NAMALWA (cell line): ENCODE measurements at places on chromosomes 11 and 22.

DNA sequence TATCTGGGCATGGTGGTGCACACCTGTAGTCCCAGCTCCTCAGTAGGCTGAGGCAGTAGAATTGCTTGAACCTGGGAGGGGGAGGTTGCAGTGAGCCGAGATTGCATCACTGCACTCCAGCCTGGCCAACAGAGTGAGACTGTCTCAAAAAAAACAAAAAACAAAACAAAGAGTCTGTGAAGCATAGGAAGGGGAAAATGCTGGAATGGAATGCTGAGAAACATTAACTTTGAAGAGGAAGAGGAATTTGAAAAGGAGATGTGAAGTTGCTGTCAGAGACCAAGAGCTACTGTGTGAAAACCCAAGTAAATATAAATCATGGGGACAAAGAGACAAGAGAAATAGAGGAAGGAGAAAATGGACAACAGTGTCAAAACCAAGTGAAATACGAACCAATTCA is 455.1 kb upstream of the ARHGAP42 start:
- no peak for DNase-seq

DNA sequence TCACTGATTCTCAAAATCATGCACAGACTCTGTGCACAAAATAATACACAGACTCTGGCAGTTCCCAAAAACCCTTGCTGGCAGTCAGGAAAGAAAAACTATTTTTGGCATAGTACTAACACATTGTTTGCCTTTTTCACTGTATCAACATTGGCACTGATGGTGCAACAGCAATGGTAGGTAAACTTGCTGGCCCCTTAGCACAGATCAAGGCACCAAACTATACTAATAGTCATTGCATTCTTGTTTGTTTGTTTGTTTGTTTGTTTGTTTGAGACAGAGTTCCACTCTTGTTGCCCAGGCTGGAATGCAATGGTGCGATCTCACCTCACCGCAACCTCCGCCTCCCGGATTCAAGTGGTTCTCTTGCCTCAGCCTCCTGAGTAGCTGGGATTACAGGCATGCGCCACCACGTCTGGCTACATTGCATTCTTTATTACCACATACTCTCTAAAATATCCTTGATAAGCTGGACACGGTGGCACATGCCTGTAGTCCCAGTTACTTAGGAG is 81.0 kb upstream of the SLC6A5 start:
- DNase-seq = no peak

DNA sequence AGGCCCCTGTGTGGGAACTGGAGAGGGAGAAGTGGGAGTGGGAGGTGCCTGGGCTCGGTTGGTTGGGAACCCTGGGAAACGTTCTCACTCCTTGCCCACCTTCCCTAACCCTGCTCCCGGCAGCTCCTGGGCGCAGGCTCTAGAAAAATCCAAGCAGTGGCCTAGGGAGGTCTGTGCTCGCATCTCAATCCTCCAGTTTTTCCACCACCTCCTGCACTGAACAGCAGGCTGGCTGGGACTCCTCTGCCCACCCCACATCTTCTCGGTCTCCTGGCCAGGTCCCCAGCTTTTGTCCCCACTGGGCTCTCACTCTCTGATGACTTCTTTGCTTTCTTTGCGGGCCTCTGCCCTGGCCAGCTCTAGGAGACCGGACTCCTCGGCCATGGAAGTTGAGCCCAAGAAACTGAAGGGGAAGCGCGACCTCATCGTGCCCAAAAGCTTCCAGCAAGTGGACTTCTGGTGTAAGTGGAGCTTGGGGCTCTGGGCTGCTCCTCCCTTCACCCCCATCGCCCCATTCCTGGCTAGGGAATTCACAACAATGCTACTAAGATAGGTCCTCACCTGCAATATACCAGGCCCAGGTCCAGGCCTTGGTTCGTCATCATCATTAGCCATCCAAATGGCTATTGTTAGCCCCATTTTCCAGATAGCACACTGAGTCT is 35.6 kb downstream of the PRDM11 start:
- DNase-seq = no peak

- no peak for DNase-seq
These were observed 67.3 kb upstream of the CDON start for GRCh38 chr11:126129727-126130671.

DNA sequence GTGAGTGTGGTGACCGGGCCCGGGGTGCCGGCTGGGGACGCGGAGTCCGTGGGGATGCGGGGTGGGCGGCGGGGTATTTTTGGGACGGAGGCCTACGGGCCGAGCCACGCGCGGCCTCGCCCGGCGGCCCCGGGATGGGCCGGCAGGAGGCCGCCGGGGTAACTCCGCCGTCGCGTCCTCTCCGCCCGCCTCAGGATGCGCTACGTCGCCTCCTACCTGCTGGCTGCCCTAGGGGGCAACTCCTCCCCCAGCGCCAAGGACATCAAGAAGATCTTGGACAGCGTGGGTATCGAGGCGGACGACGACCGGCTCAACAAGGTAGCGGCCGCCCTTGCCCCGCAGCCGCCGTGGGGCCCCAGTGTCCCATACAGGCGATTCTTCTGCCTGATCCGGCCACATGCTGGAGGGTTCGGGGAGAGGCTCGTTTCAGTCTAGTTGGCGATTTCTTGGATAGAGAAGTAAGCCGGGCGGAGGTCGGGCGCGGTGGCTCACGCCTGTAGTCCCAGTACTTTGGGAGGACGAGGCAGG is 337 bp downstream of the RPLP2 start:
- DNase-seq = no peak

- no peak for DNase-seq
These were observed 1012.1 kb downstream of the OPCML start for GRCh38 chr11:132520199-132520598.

- no peak for DNase-seq
These were observed 36.4 kb downstream of the ZNF215 start for GRCh38 chr11:6962673-6963072.

GRCh38 chr11:101327908-101328307 is 198.3 kb upstream of the PGR start:
- DNase-seq = no peak

DNA sequence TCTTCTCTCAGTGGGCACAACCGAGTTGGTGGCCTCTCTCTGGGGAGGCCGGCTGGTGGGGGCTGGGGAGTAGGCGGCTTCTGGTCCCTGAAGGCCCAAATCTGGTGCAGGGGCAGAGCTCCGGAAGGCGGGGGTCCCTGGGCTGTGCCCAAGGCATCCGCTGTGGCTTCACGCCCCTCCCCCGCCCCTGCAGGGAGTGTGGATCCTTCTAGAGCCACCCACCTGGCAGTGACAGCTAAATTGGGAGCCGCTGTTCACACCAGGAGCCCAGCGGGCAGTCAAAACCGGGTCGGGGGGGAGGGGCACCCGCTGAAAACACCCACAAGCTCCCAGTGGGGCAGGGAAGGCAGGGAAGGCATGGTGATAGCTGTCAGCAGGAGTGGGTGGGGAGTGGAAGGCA is 4.6 kb upstream of the RTN4R start:
- DNase-seq = no peak

DNA sequence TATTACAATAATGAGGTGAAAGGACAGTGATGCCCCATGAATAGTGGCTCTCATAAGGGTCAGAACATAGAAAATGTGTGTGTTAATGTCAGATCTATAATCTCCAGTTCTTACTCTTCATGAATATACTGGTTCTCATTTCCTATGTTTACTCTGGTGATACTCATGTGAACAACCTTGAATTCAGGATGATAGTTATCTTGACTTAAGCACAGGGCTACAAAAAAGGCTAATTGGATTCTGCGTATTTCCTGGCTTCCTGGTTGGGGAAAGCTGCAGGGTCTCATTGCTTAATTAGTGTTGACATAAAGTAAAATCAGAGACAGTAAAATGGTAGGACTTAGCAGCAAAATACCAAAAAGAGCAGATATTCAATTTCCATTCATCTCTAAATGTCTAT is 1316.8 kb upstream of the RAG2 start:
- DNase-seq = no peak

DNA sequence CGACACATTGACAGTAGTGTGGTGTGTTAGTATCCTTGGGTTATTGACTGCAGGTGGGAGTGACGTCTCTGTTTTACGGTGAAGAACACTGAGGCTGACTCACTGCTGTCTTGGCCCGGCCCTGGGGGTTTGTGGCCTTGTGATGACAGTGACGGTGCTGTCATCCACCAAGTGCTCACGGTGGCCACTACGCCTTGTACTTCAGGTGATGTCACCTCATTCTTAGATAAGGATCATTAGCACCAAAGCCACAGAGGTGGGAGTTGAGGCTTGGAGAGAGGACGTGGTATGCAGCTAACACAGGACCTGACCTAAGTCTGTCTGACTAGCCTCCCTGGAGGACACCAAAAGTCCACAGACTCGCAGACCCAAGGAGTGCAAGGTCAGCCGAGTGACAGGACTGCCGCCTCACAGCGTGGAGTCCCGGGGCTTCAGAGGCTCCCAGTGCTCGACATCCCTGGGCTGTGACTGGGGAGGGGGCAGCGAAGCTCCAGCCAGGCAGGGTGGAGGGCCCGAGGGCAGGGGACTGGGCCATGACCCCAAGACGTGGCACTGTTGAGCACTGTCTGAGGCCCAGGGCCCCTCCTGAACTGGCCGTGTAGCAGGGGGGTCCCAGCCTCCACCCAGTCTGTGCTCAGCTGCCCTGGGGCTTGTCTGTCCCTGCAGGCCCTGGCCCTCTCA is 56.5 kb downstream of the NAT10 start:
- no peak for DNase-seq

- no peak for DNase-seq
These were observed 12.6 kb downstream of the POLR2F start for GRCh38 chr22:37965940-37966664.

DNA sequence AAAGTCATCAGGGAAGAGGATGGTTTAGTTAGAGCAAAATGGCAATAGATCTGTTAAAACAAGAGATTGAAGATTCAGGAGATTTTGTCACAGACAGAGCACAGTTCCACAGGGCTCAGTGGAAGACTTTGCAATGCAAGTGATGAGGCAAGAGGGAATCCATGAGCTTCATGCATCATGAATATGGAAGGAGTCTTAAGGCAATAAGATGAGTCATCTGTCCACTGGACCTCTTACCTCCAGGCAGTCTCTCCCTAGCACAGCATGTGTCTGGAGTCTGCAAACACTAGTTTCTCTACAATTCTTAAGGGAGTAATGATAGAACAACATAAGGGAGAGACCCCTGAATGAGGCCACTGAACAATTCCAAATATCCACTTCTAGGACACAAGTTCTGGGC is 245.7 kb downstream of the NXPE2 start:
- DNase-seq = no peak

DNA sequence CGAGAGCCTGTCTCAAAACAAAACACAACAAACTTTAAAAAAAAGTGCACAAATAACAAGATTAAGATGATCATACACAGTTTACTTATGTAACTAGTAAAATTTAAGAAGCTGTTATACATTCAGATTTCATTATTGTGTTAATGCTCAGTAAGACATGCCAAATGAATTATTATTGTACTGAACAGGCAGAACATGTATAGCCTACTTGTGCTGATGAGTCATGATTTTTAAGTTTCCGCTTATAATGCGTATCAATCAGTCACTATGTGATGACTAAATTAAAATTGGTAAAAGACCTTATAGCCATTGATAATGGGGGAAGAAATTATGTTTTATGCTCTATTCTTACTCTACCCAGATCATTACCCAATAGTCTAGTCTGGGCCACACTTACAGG is 20.5 kb upstream of the EXPH5 start:
- no peak for DNase-seq

DNA sequence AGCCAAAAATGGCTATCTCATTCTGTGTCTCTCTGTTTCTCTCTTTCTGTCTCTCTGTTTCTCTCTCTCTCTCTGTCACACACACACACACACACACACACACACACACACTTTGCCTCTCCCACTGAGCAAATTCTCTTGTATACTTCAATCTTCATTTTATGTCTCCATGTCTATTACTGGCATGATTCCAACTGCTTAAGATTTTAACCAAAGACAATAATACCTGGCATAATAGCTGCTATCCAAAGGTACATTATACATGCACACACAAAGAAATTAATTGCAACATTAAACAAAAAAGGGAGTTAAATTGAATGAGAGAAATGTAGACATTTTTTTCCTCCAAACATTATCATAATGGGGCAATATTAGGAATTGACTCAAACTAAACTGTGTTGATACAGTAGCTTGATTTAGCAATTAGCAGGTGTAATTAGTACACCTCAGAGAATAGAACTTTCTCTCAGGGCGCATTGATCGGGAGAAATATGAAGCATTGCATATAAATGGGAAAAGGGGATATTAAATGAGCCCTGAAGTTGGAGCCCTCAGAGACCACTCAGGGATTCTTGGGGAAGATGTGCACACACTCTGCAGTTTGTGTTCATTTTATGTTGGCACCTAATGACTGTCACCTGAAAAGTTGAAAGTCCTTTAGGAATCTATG is 17.4 kb upstream of the SLC1A2 start:
- no peak for DNase-seq

- no peak for DNase-seq
These were observed 42.9 kb upstream of the GLYATL2 start for GRCh38 chr11:58887452-58887851.

DNA sequence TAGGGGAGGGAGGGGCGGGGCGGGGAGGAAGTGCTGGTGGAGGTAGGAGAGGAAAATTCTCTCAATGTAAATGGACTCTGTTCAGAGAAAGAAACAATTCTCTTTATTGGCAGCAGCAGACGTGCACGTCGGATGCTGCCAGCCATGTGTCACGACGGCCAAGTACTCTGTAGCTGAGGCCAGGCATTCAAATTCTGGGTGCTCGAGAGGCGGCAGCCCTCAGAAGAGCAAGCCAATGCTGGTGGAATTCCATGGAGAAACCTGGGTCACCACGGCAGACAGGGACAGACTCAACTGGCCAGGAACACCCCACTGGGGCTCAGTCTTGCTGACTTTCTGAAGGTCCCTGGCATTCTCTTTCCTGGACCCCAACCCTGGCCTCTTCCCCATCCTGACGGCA is 90.8 kb downstream of the ABTB2 start:
- DNase-seq = no peak

DNA sequence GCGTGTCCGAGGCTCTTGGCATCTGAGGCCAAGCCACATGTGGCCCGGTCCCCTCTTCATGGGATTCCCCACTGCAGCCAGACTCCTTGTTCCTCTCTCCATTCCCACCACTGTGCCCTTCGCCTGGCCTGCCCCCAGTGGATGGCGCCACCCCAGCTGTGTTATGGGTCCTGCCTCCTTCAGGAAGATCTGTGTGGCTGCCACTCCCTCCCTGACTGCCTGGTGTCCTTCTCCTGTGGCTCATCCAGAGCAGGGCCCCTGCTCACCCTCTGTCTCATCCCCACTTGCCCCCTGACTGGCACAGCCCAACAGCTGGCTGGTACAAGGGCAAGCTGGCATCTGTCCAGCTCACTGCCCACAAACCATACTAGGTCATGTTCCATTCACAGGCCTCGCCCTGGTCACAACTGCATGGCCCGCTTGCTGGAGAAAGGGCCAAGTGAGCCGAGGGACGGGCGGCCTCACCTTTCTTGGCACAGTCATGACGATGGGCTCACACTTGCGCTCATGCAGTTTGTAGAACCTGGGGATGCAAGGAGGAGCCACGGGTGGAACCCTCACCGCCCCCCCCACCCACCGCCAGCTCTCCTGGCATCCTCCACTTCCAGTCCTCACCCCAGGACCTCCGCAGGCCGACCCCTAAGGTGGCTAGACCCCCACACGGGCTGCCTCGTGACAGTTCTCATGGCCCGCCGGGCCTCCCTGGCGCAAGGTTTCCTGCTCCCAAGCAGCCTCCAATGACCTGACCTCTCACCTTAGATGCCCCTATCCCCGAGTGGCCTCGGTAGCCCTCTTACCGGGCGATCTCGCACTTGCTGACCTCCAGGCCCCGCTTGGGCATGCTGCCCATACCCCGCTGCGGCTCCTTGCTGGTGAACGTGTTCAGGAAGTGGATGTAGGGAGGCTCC is 2.1 kb upstream of the PTPRCAP start:
- DNase-seq = no peak
